ENCODE measurements at places on chromosomes 3 and 15.

GRCh38 chr3:190585805-190586630 lies 72.1 kb downstream of the IL1RAP start:
- DNase-seq, result no peak

- DNase-seq, result no peak
These were observed 86.1 kb upstream of the SAMMSON start for GRCh38 chr3:69913422-69913821.

DNA sequence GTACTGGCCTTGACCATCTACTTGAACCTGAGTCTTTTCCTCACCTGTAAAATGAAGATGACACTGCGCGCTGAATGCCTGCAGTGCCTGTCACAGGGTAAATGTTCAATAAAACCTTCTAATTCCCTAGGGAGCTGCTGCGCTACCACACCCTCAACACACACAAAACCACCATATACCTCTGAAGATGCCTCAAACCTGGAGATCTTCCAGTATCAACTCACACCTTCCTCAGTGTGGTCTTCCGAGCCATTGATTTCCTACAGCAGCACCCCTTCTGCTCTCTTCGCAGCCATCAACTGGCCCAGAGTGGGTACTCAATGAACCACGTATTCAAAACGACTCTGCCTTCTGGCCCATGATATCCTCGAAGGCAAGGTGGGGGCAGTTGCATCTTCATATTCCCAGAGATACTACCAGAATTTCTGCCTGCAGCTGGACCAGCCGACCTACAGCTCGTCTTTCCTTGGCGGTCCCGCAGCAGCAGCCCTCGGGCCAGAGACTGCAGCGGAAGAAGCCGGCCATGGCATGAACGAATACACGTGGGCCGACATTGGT lies 695 bp downstream of the RPL32 start:
- no peak for DNase-seq

GRCh38 chr3:175672119-175672689 lies 813.1 kb downstream of the NAALADL2 start:
- no peak for DNase-seq

GRCh38 chr3:98961161-98962155 lies 60.0 kb upstream of the DCBLD2 start:
- DNase-seq, result no peak

- no peak for DNase-seq
These were observed 247.2 kb downstream of the PTPRG start for GRCh38 chr3:61808526-61808925.

DNA sequence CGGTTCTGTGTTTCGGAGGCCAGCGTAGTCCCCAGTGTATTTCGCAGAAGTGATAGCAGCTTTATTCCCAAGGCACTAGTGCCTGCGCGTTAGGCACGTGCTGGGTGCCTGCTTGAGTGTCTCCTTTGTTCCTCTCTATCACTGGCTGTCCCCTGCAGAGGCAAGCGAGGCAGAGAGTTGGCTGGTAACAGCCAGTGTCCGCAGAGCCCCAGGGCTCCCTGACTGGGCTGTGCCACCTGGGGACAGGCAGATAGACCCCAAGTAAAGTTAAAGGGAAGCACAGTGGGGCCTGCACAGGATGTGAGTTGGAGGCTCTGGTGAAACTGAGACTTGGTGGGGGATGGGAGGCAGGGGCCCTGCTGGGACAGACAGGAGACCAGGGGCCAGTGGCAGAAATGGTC lies 50.7 kb downstream of the APBA2 start:
- DNase-seq, result no peak

DNA sequence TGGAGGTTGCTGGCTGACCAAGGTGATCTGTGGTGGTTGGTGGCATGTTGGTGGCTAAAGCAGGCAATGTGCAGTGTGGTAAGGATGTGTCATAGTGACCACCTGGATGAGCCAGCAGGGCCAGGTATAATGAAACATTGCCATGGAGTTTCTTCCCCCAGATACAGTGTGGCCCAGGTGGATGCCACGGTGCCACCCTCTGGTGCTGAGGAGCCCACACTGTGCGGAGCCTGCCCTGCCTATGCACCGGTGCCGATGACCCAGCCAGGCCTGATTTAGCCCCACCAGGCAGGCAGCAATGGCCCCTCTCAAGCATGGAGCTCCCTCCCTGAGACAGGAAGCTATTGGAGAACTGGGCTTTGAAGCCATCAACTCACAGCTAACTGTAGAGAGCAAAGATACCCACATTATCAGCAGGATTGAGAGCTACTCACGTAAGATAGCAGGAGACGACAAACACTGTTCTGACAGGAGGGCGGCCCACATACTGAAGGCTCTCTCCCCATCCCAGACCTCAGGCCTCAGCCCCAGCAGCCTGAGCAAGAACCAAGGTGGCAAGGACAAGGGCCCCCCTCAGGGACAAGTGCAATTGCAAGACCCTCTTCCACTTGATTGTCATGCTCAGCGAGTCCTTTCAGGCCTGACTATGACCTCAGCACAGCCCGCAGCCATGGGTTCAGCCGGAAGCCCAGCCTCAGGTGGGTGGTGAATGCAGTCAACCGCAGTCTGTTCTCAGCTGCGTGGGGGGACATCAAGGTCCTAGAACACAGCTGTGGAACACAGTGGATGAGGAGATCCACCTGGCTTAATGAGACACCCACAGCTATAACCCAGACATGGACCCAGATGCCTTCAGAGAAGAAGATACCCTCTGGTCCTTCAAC lies 82.8 kb upstream of the CDV3 start:
- peak; percentile 53 for DNase-seq

- no peak for DNase-seq
These were observed 353.7 kb upstream of the SEMA6D start for GRCh38 chr15:47363653-47364052.

DNA sequence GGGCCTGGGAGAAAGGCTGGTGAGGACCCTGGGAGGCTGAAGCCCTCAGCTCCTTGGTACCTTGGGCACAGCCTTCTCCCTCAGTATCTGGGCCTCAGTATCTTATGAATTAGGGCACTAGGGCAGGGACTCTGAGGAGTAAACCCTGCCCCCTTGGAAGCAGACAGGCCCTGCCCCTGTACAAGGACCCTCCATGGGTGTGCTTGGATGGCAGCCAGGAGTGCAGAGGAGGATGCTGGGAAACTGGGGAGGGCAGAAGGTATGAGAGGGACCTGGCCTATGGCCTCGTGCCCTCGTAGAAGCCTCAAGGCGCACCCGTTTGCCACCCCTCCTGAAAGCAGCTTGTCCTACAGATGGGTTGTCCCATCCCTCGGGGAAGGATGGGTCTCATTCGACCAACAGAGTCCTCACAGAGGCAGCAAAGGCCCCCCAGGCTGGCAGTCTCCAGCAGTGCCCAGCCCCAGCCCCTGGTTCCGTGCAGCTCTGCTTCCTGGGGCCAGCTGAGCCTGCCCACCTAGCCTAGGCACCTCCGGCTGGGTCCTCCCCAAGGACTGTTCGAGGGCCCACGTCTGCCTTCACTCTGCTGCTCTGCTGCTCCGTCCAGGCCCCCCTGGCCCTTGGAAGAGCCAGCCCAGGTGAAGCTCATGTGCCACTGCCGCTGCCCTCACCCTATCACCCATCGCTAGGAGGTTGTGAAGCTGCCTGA lies 15.3 kb upstream of the SEMA3F start:
- no peak for DNase-seq

- DNase-seq, result no peak
These were observed 4.9 kb downstream of the USP3 start for GRCh38 chr15:63509056-63509954.

GRCh38 chr3:125062904-125063618 lies 7.3 kb upstream of the HEG1 start:
- DNase-seq, result no peak

- no peak for DNase-seq
These were observed 36.3 kb downstream of the ARPP21 start for GRCh38 chr3:35675621-35676020.

DNA sequence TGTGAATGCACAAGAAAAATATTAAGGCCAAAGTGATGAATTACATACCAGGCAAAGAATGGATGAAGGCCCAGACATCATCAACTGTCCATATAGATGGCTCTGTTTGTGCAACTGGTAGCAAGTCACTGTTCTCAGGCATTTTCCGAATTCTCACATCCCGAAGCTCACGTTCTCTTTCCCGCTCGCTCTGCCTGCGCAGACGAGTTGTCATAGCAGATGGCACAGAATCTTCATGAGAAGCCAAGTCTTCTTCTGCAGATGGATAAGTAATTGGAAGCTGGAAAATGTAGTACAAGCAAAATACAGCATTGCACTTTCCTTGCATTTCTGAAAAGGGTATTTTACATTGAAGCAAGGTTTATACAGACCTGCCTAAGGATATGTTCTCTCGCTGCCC lies 64.6 kb downstream of the GPR160 start:
- no peak for DNase-seq

- no peak for DNase-seq
These were observed 109.7 kb downstream of the TBC1D2B start for GRCh38 chr15:77967798-77968197.

- DNase-seq, result no peak
These were observed 706 bp upstream of the RPL35A start for GRCh38 chr3:197949191-197949777.

GRCh38 chr15:45128971-45129639 lies 574 bp downstream of the DUOXA1 start:
- DNase-seq, result no peak

GRCh38 chr3:89171687-89172545 lies 64.5 kb downstream of the EPHA3 start:
- no peak for DNase-seq

DNA sequence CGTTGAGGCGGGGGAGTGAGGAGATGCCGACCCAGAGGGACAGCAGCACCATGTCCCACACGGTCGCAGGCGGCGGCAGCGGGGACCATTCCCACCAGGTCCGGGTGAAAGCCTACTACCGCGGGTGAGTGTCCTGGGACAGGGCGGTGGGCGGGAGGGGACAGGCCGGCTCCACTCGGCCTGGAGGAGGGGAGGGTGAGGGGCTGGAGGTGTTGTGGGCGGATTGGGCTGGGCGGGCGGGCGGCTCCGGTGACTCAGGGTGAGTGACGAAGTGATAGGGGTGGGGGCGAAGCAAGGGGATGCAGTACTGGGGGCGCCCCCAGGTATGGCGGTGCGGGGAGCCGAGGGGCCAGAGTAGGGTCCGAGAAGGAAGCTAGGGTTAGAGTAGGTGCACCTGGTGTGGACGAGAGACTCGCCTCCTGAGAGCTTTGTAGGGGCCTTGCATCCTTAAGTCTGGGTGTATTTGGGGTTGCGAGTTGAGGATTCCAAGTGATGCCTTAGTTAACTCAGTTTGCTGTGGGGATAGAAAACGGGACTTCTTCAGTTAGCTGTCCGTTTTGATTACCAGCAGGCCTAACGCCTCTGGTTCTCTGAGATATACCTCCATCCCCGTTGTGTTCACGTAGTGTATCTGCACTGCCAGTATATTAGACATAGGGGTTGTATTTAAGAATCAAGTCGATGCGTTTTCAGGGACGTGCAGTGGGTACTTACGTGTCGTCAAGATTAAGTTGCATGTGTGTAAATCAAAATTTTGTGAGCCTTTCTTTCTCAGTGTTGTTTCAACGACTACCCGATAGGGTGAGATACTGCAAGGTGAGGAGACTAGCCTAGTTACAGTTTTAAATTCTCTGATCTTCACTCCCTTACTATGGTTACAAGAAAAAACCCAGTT lies 670 bp downstream of the PRKCI start:
- DNase-seq, result peak; percentile 24

DNA sequence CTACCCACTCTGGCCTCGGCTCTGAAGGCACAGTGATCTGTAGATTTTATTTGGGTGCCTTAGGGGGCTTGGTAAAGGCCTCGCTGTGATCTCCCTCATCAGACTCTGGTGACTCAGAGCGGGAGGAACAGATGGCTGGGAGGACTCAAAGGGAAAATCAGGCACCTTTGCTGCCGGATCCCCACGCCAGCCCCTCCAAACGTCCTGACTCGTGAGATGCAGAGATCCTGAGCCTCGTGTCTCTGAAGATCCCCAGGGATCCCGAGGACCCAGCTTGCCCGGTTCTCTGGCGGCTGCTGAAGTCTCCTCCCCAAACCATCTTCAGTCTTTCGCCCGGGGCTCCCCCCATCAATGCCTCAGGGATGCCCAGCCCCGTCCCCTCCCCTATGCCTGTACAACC lies 32.8 kb downstream of the MUC20 start:
- DNase-seq, result no peak

DNA sequence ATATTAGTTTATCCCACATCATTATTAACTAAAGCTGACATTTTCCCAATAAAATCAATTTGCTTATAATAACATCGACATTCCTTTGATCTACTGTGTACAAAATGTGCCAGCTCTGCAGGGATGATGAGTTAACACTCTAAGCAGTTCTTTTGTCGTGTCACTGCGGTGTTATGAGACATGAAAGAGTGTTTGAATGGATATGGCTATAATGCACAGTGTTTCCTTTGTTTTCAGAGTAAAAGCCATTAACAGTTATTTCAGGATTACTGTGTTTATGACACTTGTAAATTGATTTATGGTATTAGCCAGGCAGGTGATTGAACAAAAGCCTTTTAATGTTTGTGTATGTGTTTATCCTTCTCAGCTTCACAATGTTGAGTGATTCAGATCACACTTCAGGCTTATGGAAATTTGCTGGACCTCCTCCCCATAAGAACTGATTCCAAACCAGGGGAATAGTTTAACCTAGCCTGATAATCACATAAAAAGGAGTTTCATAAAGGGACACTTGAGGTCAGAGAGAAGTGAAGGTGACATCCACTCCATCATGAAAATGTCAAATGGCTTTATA lies 115.7 kb downstream of the CHL1 start:
- no peak for DNase-seq

- DNase-seq, result no peak
These were observed 18.7 kb downstream of the PDE8A start for GRCh38 chr15:85000189-85000864.

- no peak for DNase-seq
These were observed 71.0 kb downstream of the OXNAD1 start for GRCh38 chr3:16335772-16336645.

DNA sequence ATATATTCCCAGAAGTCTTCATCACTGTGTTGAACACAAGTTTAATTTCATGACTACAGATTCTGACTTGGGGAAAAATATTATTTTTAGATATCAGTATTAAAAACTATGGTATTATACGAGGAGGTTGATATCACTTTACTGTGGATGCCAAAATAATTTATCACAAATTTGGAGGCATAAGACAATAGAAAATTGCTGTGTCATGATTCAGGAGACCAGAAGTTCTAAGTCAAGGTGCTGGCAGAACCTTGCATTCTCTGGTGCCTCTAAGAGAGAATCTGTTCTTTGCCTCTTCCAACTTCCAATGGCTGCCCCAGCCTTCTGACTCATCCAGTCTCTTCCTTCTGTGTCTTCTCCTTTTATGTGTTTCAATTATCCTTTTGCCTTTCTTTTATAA lies 325.0 kb upstream of the CNTN4 start:
- no peak for DNase-seq

DNA sequence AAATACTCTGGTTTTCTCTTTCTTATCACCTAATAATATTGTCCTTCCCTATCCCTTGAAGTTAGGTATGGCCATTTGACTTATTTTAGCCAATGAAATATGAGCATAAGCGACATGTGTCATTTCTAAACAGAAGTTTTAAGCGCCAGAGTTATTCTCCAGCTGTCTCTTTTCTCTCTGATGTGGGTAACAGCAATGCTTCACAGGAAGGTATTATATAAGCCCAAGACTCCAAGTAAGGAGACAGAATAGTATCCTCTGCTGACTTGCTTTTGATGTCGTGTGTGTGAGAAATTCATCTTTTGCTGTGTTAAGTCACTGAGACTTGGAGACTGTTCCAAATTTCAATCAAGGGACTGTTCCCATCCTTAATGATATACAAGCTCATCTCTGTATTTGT lies 224.6 kb upstream of the NECTIN3 start:
- no peak for DNase-seq

Measured in stimulated activated CD8-positive, alpha-beta memory T cell treated with anti-CD3 and anti-CD28 coated beads, Interleukin-15, amount 100 ng/mL, for 4 hours (primary cell).